ENCODE measurements at places on chromosomes 7 and 10. TPM values are rescaled to one million over a fixed set of nuclear protein-coding genes. Genes with fewer than 3 reads are reported as not detected.

RAB19 gene
- total RNA-seq = not detected

PON3 gene
- 0.13 TPM for total RNA-seq

C10orf95 gene
- total RNA-seq = under 0.01 TPM

PAX2 gene
- total RNA-seq = not detected

GRID1 gene
- total RNA-seq = under 0.01 TPM

SLC26A3 gene
- total RNA-seq = not detected

COL1A2 gene
- total RNA-seq = 9.2 TPM
